ENCODE measurements at places on chromosomes 2 and 18. TPM values are rescaled to one million over a fixed set of nuclear protein-coding genes. Genes with fewer than 3 reads are reported as not detected.
A peak's percentile ranks its signal among the peaks of the same experiment; 100 is the strongest.

The IL1R2 gene
- total RNA-seq, result 0.57 TPM

The IER3IP1 gene
- total RNA-seq, result 24.8 TPM

The RFTN2 gene
- total RNA-seq, result 16.4 TPM

The CPS1 gene
- 35.7 TPM for total RNA-seq

The PLEKHH2 gene
- total RNA-seq, result 5.4 TPM

The SEPTIN10 gene
- 137 TPM for total RNA-seq

The ESPNL gene
- total RNA-seq, result 2.4 TPM

The GKN2 gene
- not detected for total RNA-seq

- DNase-seq, result no peak
Observed at GRCh38 chr2:227461811-227462461, 10.0 kb upstream of the AGFG1 start.

GRCh38 chr2:215811003-215811402 lies 202.3 kb downstream of the MREG start:
- no peak for DNase-seq

DNA sequence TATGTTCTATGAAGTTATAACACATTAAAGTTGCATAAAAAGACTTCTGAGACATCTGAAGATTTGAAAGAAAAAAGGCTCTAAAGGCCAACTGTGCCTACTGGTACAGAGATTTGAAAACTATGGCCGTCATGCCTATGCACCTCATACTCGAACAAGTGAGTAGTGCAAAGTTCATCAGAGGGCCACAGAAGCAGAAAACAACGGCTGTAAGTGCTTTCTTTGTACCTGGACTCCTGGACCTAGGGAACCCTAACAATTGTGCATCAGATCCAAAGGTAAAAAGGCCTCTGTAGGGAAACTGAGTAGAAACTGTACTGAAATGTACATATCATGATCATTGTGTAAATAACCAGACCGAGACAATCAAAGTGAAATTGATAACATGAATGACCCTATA lies 230.4 kb upstream of the CHST9 start:
- no peak for DNase-seq

- peak; percentile 61 for DNase-seq
Observed at GRCh38 chr18:76803814-76804213, 18.5 kb upstream of the ZNF236 start.

GRCh38 chr2:219542931-219543595 lies 546 bp downstream of the CHPF start:
- peak; percentile 25 for DNase-seq

- DNase-seq, result no peak
Observed at GRCh38 chr18:24584205-24584604, 123.8 kb downstream of the HRH4 start.

DNA sequence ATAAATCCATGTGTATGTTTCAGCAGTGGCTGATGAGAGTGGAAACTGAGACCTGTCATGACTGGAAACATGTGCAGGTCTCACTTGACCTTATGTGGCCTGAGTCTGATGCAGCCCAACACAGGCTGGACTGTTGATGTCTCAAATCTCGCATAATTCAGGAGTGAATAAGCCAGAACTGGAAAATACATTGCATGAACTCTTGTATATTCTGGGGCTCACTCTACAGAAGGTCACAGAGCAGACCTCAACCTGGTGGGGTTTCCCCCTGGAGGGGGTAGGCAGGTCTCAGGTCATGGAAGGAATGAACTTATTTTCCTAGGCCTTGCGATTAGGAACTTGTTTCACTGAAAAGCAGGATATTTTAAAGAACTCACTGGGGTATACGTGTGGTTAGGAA lies 146.3 kb upstream of the THUMPD2 start:
- DNase-seq, result no peak

- no peak for DNase-seq
Observed at GRCh38 chr2:6937582-6937981, 20.4 kb downstream of the RNF144A start.

- peak; percentile 35 for DNase-seq
Observed at GRCh38 chr2:186460465-186460864, 25.6 kb upstream of the ZC3H15 start.

- DNase-seq, result no peak
Observed at GRCh38 chr18:73283788-73284187, 416.0 kb upstream of the NETO1 start.

- DNase-seq, result peak; percentile 24
Observed at GRCh38 chr2:98346311-98347236, at the start of gene CNGA3. TSS of gene CNGA3 (plus strand) at chr2:98346456. CDS start at chr2:98369976, 23,520 bp downstream.

DNA sequence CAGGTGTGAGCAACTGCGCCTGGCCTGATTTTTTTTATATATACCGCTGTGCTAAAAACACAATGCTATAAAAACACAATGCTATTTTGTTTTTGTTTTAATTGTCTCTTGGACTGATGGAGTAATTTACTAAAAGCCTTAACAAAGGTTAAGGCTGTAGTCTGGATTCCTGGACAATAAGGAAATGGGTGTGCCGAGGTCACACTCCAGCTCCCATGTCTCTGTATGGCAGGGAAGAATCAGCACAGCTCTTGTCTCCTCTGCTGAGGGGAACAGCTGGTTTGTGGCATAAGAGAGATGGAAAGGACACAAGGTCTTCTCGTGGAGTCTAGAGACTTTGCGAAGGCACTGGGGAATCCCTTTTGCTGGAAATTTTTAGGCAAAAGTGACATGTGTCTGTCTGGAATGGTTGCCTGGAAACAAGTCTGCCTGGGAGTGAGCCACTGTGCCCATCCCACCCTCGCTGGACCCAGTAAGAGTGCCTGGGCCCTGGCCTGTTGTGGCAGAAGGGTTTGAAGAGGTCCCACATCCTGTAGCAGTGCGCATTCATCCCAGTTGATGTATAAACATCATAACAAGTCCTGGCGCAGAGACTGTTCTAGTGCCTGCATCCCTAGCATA lies 73.1 kb downstream of the MAPK4 start:
- no peak for DNase-seq

GRCh38 chr2:233839447-233839820 lies 14.9 kb downstream of the HJURP start:
- no peak for DNase-seq

DNA sequence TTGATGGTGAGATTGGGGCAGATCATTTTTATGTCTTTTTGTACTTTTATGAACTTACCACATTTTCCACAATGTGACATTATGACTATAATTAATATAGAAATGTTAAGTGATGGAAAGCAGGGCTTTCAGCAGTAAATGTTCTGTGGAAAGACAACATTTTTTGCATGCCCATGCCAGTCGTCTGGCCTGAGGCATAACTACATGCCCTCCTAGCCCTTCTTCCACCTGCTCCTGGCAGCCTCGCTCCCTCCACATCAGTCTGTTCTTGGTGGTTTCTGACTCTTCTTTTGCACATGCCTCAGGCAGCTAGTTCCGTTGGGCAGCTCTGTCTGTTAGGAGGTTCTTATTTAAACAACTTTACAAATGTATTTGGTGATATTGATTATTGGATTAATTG lies 182.0 kb upstream of the TWIST2 start:
- DNase-seq, result no peak

GRCh38 chr2:186170693-186171092 lies 315.4 kb upstream of the ZC3H15 start:
- no peak for DNase-seq

- DNase-seq, result no peak
Observed at GRCh38 chr2:195472501-195473234, 184.4 kb upstream of the SLC39A10 start.

DNA sequence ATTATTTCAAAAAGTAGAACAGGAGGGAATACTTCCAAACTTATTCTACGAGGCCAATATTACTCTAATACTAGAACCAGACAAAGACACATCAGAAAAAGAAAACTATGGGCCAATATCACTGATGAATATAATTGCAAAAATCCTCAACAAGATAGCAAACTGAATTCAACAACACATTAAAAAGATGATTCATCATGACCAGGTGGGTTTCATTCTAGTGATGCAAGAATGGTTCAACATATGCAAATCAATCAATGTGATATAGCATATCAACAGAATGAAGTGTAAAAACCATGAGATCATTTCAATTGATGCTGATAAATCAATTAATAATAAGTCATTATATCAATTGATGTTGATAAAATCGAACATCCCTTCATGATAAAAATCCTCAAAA lies 22.4 kb upstream of the EML6 start:
- peak; percentile 54 for DNase-seq

DNA sequence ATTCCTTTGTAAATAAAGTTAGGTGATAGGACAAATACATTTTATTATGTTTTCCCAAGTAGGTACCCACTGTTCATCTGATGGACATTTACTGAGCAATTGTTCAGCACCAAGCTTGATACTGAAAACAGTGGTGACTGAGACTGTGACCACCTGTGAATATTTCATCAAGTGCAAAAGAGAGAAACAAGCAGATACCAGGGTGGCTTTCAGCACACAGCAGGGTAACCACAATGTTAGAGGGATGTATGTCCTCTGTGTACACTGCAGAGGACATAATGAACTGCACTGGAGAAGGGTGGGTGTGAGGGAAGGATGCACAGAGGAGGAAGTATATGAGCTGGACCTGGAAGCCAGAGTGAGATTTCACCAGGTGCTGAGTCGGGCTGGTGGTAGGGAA lies 411.8 kb downstream of the RAD51AP2 start:
- no peak for DNase-seq

DNA sequence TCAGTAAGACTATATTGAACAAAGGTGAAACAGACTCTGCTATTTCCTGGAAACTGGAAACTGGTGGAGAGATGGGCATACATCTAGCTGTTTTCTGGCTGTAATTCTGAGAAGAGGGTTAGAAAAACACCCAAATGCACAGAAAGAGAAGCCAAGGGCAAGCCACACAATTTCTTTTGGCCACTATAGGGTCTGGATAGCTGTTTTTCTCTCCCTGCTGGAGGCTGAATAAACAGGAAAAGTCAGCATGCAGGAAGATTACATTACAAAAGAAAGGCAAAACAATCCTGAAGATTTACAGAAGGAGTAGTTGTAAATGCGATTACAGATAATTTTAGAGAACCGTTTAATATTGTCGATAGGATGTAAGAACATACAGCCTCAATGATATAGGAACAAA lies 186.2 kb upstream of the REG3G start:
- DNase-seq, result no peak

Data from fibroblast of the aortic adventitia (primary cell).